ENCODE measurements at places on chromosomes 2 and 18.

DNA sequence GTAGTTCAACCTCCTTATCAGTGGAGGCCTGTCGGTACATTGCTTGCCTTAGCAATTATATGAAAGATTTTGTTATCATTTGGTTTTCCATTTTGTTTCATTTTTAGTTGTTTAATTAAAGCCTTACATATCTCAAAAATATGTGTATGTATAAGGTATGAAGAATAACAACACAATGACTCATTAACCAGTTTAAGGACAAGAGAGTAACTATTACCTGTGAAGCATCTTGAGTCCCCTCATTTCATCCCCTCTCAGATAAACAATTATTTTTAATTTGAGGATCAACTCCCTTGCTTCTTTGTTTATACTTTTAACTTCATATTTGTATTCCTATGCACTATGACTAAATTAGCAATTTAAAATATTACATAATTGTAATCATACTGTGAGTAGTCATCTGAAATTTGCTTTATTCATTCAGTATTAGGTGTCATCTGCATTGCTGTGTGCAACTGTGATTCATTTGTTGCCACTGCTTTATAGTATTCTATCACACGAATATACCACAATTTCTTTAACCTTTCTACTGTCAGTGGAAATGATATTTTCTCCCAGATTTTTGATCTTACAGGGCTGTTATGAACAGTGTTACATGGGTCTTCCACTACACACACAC lies 126.4 kb downstream of the RNF152 start:
- H3K27ac ChIP-seq: no peak overlapping the region
- no peaks in the 10 kb centered on the region for H3K36me3 ChIP-seq
- no peak overlapping the region for H3K4me3 ChIP-seq
- H3K4me1 ChIP-seq: no peaks in the 10 kb centered on the region

DNA sequence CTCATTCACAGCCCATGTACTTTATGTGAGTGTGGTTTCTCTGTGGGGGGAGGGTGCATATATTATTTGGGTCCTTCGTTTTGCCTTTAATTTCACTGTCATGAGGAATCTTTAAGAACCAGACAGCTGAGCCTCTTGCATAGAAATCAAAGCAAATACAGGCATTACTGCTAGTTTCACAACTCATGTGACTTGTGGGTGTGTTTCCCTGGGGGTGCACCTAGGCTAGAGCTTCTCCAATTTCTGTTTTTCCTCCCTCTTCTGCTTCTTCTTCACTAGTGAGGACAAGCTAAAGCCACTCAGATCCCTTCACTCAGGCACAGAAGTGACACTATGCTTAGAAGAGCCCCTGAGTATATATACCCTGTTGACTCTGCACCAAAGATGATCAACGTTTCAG lies 131.4 kb downstream of the ACOXL start:
- no peak for DNase-seq
- no peaks in the 10 kb centered on the region for H3K4me1 ChIP-seq
- H3K27ac ChIP-seq: no peak overlapping the region
- no peaks in the 10 kb centered on the region for H3K27me3 ChIP-seq
- no peak overlapping the region for H3K4me3 ChIP-seq

GRCh38 chr2:26401739-26402541 lies at the start of gene DRC1:
DRC1 (plus strand) TSS chr2:26401920; CDS start chr2:26401990, 70 bp downstream.
- no peaks in the 10 kb centered on the region for H3K36me3 ChIP-seq
- H3K27me3 ChIP-seq: no peaks in the 10 kb centered on the region
- peak within 1 kb of the TSS; percentile 16 for H3K4me3 ChIP-seq
- peaks cover 2% of the 10 kb centered on the region for H3K4me1 ChIP-seq

DNA sequence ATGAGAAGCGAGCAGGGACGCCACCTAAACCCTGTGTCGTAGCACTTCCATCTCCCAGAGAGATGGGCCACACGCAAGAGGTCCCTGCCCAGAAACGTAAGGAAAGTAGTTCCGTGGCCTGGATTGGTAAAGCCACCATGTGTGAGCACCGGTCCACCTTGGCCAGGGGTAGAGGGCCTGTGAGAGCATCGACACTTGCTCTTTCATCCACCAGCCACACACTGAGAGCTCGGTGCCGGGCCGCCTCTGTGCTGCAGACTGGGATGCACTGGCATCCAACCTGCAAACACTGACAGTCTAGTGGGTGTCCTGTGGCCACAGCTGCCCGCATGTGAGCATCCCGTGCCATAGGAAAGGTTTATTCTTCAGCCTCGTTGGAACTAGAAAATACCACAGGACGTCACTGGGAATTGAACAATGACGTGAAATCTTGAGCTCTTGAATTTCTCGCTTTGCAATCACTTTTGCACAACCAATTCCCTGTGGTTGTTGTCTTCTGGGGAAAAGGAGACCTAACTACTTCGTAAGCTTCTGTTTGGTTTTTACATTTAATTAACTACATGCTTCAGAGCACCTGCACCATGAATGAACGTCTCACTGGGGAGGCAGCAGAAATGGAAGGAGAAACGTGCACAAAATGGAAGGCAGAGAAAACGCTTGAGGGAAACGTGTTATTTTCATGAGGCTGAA lies 212.0 kb upstream of the RAB6C start:
- H3K27ac ChIP-seq: no peak overlapping the region
- H3K4me3 ChIP-seq: no peak overlapping the region
- no peaks in the 10 kb centered on the region for H3K4me1 ChIP-seq
- DNase-seq: no peak

GRCh38 chr2:29304399-29305060 lies 189.3 kb downstream of the CLIP4 start:
- no peak overlapping the region for H3K27ac ChIP-seq
- no peaks in the 10 kb centered on the region for H3K27me3 ChIP-seq
- H3K4me3 ChIP-seq: no peak overlapping the region

- no peaks in the 10 kb centered on the region for H3K36me3 ChIP-seq
- H3K4me1 ChIP-seq: no peaks in the 10 kb centered on the region
- no peak overlapping the region for H3K27ac ChIP-seq
- no peak overlapping the region for H3K4me3 ChIP-seq
- no peak for DNase-seq
Observed at GRCh38 chr2:227881866-227882517, 10.6 kb downstream of the DAW1 start.

- no peaks in the 10 kb centered on the region for H3K36me3 ChIP-seq
- no peak overlapping the region for H3K27ac ChIP-seq
- no peak overlapping the region for H3K4me3 ChIP-seq
Observed at GRCh38 chr2:21371499-21372003, 247.8 kb downstream of the TDRD15 start.

DNA sequence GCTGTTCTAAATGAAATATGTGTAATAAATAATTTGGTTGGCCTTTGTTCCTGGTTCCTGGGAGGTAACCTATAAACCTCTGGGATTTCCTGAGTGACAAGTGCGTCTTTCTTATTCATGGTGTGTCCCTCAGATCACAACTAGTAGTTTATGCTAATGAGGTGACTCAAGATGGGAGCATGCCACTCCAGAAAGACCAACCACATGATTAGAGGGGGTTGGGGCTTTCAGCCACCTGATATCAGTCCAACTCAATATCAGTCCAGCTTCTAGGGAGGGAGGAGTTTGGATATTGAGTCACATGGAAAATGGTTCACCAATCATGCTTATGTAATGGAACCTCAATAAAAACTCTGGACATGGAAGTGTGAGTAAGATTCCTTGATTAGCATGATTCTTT lies 96.6 kb downstream of the QPCT start:
- no peak for DNase-seq
- H3K4me1 ChIP-seq: no peaks in the 10 kb centered on the region
- H3K4me3 ChIP-seq: no peak overlapping the region
- no peak overlapping the region for H3K27ac ChIP-seq
- H3K36me3 ChIP-seq: no peaks in the 10 kb centered on the region

- no peak overlapping the region for H3K4me3 ChIP-seq
- no peak overlapping the region for H3K27ac ChIP-seq
- H3K27me3 ChIP-seq: no peaks in the 10 kb centered on the region
- no peaks in the 10 kb centered on the region for H3K4me1 ChIP-seq
- peak; percentile 27 for DNase-seq
Observed at GRCh38 chr2:158255257-158255656, 153.6 kb downstream of the UPP2 start.

DNA sequence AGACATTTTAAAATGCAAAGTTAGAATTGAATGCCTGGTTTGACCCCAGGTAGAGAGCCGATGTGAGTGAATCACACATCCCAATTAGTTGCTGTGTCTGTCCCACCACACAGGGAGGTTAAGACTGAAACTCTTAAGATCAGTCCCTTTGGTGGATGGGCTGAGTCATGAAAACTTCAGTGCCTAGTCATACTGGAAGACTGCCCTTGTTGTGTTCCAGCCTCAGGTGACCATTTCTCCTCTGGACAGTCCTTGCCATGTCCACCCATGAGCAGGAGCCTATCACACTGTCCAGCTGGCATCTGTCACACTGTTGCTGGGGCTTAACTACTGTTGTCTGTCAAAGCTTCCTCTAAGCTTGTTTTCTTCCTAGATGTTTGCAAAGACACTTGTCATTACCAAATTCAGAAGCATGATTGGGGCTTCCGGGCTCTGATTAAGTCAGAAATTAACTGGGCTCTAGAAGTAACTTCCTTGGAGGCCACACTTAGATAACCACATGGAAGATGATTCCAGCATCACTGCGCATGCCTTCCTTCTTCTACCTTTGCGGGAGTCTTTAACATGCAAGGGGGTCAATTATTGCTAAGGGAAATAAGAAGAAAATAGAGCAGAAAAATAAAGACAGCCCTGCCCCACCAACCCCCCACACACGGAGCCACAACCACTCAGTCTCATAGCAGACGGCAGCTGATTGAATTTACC lies 21.3 kb downstream of the CYRIA start:
- H3K4me1 ChIP-seq: no peaks in the 10 kb centered on the region
- no peak overlapping the region for H3K27ac ChIP-seq
- DNase-seq: no peak
- no peak overlapping the region for H3K4me3 ChIP-seq

DNA sequence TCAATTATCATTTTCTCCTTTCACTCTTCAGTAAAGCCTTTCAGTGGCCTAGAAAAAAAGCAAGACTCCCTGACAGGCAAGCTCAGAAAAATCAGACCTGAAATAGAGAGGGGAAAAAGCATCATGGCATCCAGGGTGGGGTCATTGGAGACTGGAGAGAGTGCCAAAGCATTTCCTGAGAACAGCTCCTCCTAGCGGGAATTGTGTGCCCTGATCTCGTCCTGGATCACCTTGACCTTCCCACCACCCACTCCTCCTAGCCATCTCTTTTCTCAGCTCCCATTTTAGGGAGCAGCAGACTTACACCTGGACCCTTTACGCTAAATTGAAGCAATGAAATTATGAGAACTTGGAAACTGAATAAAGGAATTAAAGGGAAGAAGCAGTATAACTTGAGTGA lies 176.6 kb downstream of the VWC2L start:
- no peaks in the 10 kb centered on the region for H3K36me3 ChIP-seq
- no peak overlapping the region for H3K4me3 ChIP-seq
- H3K4me1 ChIP-seq: no peaks in the 10 kb centered on the region
- peak; percentile 72 for DNase-seq

GRCh38 chr2:47046271-47046670 lies 108.8 kb downstream of the STPG4 start:
- no peak for DNase-seq
- H3K27ac ChIP-seq: no peak overlapping the region
- no peaks in the 10 kb centered on the region for H3K36me3 ChIP-seq

- no peaks in the 10 kb centered on the region for H3K4me1 ChIP-seq
- no peak overlapping the region for H3K4me3 ChIP-seq
- no peak for DNase-seq
- H3K36me3 ChIP-seq: no peaks in the 10 kb centered on the region
- H3K27me3 ChIP-seq: no peaks in the 10 kb centered on the region
- no peak overlapping the region for H3K27ac ChIP-seq
Observed at GRCh38 chr2:207054521-207054920, 111.2 kb downstream of the KLF7 start.

DNA sequence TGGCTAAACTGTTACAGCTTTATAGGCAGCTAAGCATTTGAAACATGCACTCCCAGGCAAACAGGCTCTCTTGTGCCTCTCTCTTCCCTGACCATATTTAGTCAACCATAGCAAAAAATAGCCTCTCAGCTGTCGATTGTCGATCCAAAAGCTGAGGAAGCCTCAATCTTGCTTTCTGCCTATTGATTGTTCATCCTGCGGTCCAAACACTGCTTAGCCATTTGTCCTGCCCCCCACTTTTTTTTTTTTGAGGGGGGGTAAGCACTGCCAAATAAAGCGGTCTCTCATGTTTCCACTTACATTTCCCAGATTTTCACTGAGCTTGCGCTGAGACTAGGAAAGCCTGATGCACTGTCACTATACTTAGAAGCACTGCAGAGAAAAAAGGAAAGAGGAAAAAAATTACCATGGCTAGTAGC lies 90.8 kb downstream of the MIB1 start:
- H3K36me3 ChIP-seq: no peaks in the 10 kb centered on the region
- DNase-seq: peak; percentile 23
- no peak overlapping the region for H3K4me3 ChIP-seq
- H3K27me3 ChIP-seq: no peaks in the 10 kb centered on the region

GRCh38 chr2:198042189-198042588 lies 237.8 kb downstream of the PLCL1 start:
- H3K4me1 ChIP-seq: no peaks in the 10 kb centered on the region
- no peaks in the 10 kb centered on the region for H3K36me3 ChIP-seq
- H3K27me3 ChIP-seq: no peaks in the 10 kb centered on the region
- no peak overlapping the region for H3K27ac ChIP-seq
- no peak for DNase-seq

- DNase-seq: no peak
- H3K27ac ChIP-seq: no peak overlapping the region
- H3K4me3 ChIP-seq: no peak overlapping the region
- H3K27me3 ChIP-seq: no peaks in the 10 kb centered on the region
Observed at GRCh38 chr2:98216616-98217015, 129.6 kb upstream of the CNGA3 start.

DNA sequence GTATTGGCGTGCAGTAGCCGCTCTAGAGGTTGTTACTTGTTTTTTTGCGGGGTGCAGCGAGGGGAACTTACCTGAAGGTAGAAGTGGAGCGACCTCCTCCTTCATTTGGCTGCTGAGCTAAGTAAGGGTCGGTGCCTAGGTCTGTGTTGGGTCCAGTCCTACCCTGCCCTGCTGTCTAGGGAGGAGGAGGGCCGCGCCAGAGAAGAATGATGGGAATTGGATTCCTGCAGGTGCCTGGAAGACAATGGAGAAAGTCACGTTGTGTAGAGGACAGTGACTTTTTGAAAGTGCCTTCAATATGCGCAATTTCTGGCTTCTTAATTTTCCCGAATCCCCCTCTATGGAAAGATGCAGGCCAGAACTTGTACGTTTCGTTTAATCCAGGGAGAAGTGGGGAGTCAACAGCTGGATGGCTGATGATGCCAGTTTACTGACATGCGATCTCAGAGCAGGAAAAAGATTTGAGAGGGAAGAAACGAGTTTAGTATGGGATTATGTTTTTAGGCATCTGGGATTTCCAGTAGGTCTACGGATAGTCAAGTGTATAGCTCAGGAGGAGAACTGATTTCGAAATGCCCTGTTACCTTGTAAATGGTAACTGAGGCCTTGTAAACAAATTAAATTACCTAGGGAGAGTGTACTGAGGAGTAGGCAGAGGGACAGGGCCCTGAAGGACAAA lies 653 bp downstream of the MRPS9 start:
- H3K27me3 ChIP-seq: no peaks in the 10 kb centered on the region
- H3K27ac ChIP-seq: no peak overlapping the region

GRCh38 chr2:101720732-101721131 lies 23.2 kb downstream of the MAP4K4 start:
- no peak for DNase-seq
- H3K36me3 ChIP-seq: no peaks in the 10 kb centered on the region
- H3K4me1 ChIP-seq: peaks cover 16% of the 10 kb centered on the region

- H3K27me3 ChIP-seq: no peaks in the 10 kb centered on the region
- no peak for DNase-seq
- H3K4me3 ChIP-seq: no peak overlapping the region
- no peak overlapping the region for H3K27ac ChIP-seq
- no peaks in the 10 kb centered on the region for H3K36me3 ChIP-seq
Observed at GRCh38 chr2:138217975-138218374, 253.7 kb downstream of the HNMT start.
